ENCODE measurements at places on chromosomes 4 and X.

DNA sequence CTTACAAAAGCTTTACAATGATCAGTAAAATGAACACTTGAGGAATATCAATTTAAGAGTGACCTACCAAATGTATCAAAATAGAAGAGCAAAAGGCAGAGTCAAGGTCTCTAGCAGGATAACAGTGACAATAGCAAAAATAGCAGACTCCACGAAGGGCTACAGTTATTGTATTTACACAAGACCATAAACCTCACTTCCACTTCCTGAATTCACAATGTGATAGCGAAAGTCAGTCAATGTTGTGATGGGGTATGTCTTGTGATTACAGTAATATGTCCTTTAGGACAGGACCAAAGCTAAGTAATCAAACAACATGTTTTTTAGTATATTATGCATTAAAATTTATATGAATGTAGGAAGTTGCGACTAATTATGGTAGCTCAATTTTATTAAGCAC lies 139.6 kb downstream of the IQCM start:
- DNase-seq = no peak

GRCh38 chr4:140673729-140674128 lies 82.5 kb downstream of the TBC1D9 start:
- no peak for DNase-seq

DNA sequence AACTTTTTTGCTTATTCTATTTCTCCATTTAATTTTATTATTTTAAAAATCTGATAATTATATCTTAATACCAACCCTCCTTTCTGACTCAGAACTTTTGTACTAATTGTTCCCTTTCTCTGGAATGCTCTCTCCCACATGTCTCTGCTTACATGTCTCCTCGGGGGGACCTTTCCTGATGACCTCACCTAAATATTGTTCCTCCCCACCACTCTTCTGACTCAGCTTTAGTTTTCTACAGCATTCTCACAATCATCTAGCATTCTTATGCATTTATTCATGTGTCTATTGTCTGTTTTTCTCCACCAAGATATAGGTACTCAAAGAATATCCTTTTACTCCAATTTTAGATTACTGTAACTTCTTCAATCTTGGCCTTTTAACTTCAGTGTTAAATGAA lies 128.7 kb downstream of the MSL3 start:
- DNase-seq = no peak

GRCh38 chr4:139020384-139020783 lies 4.8 kb downstream of the NOCT start:
- DNase-seq = no peak

Measured in stimulated activated CD8-positive, alpha-beta memory T cell treated with anti-CD3 and anti-CD28 coated beads, Interleukin-4, amount 100 ng/mL, for 1 hour (primary cell).